H1 (cell line): ENCODE measurements at places on chromosomes 16 and 17.

DNA sequence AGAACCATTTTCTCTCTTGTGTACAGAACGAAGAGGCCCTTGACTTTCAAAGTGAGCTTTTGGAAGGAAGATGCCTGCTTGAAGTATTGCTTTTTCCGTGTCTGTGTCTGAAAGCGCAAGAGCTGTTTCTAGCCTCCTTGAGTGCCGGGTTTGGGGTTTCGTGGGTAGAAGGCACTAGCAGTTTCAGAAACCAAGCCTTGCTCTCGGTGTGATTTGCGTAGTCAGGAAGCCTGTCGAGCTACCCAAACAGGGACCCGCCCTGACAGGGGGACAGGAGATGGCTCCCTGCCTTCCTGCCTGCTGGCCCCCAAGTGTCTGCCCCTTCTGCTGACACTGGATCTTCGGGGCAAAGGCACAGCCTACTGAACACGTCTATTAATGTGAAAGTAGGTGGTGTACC is 322.0 kb downstream of the MAF start:
- DNase-seq: no peak

- DNase-seq: no peak
Measured at GRCh38 chr17:72878975-72879660, 213.4 kb downstream of the SLC39A11 start.

GRCh38 chr17:56184650-56185049 is 31.4 kb downstream of the ANKFN1 start:
- no peak for DNase-seq

DNA sequence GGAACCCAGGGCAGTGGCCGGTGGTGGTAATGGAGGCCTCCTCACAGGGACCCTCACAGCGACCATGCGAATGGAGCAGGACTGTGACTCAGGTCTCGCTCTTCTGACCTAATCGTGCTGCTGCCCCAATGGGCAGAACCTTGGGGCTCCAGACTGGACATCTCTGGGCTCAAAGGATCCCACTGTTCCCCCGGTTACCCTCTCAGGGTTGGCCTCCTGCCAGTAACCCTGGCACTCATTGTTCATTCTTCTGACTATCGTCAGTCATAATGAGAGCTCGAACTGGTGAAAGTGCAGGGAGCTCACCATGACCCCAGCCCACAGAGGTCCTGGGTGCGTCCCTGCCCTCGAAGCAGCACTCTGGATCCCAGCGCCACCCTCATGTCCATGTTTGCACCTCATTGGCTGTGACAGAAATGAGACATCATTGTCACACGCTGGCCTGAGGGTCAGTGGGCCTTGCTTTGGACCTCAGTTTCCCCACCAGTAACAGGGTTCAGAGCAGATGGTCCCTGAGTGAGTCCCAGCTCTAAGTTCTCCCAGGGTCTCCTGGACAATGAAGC is 4.0 kb upstream of the NPRL3 start:
- DNase-seq: no peak

DNA sequence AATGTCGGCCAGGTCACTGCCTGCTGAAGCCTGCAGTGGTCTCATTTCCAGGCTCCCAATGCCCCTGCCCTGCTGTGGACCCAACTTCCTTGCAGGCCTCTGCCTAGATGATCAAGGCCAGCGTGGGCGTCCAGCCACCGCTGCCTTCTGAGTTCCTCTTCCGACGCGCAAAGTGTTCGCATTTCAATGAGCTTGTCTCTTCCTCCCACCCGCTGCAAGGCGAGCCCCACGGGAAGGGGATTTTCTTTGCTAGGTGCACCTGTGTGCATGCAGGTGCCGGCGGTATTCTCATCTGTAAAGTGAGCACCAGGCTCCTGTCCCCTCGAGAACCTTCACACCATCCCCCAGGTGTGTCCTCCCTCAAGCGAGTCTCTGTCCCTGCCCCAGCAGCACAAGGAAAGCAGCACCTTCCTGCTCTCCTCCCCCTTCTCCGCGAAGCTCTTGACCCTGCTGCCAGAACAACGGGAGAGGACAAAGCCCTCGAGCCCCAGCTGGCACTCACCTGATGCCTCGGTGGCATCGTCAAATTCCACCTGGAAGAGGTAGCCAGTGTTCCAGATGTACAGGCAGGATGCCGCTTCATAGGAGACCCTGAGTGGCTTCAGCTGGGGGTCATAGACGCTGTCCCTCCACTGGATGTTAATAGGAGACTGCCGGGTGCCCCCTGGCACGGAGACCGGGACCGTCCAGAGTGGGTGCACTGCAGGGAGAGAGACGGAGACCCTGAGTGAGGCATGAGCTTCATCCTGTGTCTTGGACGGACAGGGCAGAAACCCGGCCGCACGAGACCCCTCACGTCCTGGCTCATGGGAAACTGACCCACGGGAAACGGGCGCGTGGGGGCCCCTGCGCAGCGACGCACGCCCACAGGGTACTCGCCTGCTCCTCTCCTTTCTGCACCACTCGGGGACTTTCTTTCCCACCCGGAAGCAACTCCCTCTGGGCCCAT is 9.8 kb downstream of the CA5A start:
- no peak for DNase-seq

GRCh38 chr17:9016941-9017552 is 4.3 kb upstream of the NTN1 start:
- DNase-seq: no peak

DNA sequence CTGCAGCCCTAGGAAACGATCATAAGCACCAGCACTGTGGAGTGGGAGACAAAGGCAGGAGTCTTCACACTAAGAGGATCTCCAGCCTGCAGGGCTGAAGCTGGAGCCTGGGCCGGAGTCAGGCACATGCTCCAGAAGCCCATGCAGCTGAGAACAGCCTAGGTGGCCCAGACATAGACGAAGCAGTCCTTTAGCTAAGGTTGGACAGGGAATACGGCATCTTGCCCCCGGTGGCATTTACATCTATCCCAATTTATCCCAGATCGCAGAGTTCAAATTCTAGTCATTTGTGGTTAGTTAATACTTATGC is 13.9 kb downstream of the TSPOAP1 start:
- DNase-seq: no peak

DNA sequence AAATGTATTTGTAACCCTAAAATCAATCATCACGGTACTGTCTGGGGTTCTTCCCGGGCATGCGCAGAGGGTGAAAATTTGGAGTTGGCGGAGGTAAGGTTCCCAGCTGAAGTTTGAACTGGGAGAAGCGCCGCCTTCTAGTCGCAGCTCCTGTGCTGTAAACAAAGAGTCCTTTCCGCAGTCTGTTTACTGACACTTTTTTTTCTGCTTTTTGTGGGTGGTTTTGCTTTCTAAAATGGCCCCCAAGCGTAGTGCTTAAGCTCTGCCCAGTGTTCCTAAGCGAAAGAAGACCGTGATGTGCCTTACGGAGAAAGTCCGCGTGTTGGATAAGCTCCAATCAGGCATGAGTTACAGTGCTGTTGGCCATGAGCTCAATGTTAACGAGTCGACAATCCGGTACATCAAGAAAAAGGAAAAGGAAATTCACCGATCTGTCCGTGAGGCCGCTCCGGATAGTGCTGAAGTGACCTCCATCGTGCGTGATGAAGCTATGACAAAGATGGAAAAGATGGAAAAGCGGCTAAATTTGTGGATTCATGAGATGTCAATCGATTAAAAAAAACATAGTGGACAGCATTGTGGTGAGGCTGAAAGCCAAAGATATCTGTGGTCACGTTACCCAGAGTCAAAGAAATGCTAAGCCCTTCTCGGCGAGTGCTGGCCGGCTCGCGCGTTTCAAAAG is 570 bp upstream of the CFDP1 start:
- peak; percentile 34 for DNase-seq

DNA sequence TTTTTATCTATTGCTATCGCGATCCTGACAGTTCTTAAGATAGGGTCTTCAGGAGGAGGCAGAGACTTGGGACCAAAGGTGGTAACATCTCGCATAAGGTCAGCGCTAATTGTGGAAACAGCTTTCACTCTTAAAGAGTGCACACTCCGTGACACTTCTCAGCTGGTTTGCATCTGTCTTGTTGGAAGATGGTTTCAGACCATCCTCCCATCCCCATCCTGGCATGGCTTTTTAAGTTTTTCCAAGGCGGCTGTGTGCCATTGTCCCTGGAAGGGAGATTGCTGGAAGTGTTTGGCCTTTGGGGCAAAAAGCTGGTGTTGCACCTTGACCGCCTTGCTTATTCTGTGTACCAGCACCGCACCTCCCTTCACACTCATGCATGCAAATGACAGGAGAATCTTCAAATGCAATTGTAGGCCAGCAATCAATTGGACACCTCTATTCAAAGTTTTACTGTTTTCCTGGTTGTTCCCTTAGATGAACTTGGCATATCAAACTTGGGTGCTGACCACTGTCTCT is 1.5 kb downstream of the SOCS7 start:
- no peak for DNase-seq

DNA sequence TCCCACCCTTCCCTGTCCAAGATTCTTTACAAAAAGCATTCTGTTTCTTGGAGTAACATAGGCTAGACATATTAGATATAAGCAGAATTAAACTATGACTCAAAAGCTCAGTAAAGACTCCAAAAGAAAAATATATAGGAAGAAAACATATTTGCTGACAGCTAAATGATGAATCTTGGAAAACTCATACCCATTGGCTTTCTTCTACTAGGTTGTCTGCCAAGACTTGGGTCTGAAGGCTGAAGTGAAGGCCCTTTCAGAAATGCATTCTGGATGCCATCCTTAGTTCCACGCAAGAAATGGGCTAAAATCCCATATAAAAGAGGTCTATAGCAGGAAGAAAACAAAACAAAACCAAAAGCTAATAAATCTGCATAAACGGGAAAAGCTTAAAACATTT is 15.1 kb downstream of the CEP20 start:
- DNase-seq: no peak

DNA sequence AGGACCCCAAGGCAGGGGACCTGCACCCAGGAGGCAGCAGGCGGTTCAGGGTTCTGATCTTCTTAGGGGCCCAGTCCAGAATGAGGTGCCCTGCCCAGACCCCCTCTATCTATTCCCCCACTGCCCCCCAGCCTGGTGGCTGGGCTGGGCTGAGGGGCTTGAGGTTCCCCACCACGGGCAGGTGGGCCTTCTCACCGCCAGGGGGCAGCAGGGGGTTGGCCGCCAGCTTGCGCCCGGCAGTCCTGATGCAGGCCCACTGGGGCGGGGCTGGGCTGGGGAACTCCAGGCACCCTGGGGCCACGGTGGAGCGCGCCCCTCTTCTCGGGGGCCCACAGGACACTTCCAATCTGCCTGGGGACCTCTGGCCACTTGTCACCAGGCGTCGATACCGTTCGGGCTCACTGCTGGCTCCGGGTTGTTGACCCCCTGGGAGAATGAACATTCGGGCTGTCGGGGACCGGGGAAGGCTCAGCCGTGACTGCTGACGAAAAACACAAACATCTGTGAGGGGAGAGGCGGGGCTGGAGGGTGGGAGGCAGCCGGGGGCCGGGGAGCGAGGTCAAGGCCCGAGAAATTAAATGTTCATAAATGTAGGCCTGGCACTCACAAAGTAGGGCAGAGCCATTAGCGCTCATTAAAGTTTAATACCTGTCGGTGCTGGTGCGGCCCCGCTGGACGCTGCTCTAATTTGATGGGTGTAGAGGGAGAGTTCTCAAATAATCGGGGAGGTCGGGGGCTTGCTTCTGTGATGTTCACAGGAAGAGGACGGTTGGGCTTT is 219.3 kb upstream of the GSE1 start:
- DNase-seq: peak; percentile 97

GRCh38 chr16:88333848-88334777 is 48.6 kb upstream of the ZNF469 start:
- DNase-seq: no peak
